ENCODE measurements at places on chromosomes 1 and 21. TPM values are rescaled to one million over a fixed set of nuclear protein-coding genes. Genes with fewer than 3 reads are reported as not detected.

TMEM51 gene
- polyA plus RNA-seq = 17.3 TPM

OR6K2 gene
- polyA plus RNA-seq = not detected

PDZK1IP1 gene
- polyA plus RNA-seq = 43.7 TPM

FAM151A gene
- 39.1 TPM for polyA plus RNA-seq
